Stimulated activated CD8-positive, alpha-beta memory T cell treated with anti-CD3 and anti-CD28 coated beads, Interleukin-7, amount 100 ng/mL, for 4 hours (primary cell): ENCODE measurements at places on chromosomes 7 and 10.

GRCh38 chr10:63286340-63286739 lies 153.2 kb downstream of the NRBF2 start:
- no peak for DNase-seq

- peak; percentile 71 for DNase-seq
These were observed 1.1 kb downstream of the ARID5B start for GRCh38 chr10:61902445-61903220.

DNA sequence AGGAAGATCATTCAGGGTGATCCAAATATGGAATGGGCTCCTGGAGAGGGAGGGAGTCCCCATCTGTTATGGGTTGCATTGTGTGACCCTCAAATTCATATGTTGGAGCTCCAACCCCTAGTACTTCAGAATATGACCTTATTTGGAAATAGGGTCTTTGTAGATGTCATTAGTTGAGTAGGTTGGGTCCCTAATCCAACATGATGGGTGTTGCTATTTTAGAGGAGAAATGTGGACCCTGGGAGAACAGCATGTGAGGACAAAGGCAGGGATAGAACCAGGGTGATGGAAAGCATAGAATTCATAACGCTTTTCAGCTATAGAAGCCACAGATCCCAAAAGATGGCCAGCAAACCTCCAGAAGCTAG lies 91.5 kb upstream of the SMNDC1 start:
- no peak for DNase-seq

- no peak for DNase-seq
These were observed 255.6 kb downstream of the ZEB1 start for GRCh38 chr10:31574577-31574976.

- no peak for DNase-seq
These were observed 60.6 kb downstream of the WDR37 start for GRCh38 chr10:1116696-1117280.

GRCh38 chr7:54419209-54419608 lies 123.0 kb upstream of the VSTM2A start:
- DNase-seq = no peak

- no peak for DNase-seq
These were observed 18.1 kb upstream of the NPTX2 start for GRCh38 chr7:98598846-98599615.

DNA sequence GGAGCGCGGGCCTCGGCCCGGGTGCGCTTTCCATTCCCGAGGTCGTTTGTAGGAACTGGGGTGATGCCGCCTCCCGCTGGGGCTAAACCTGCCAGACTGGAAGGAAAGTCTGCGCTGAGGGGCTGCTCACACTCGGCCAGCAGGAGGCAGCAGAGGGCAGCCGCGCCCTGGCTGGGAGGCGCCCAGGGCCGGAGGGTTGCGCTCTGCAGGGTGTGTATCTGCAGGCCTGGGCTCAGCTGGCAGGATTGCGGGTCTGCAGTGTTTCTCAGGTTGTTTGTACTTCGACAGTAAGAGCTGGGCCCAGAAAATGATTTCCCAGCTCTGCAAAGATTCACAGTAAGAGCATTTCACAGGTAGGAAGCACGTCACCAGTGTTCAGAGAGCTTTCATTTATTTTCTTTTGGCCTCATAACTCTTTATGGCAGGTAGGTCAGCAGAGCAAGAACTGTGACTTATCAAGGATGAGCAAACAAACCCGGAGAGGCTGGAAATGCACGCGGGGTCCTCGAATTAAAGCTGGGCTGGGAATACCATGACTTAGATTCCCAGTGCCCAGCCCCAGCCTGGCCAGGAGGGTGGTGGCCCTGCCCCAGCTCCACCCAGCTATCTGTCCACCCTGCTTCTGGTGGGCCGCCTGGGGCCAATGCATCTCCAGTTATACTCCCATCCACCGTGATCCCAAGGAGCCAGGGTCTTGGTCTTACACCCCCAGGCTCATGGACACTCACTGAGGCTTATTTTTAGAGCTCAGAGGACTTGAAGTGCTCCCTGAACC lies 15.2 kb upstream of the PPP2R2D start:
- peak; percentile 64 for DNase-seq

DNA sequence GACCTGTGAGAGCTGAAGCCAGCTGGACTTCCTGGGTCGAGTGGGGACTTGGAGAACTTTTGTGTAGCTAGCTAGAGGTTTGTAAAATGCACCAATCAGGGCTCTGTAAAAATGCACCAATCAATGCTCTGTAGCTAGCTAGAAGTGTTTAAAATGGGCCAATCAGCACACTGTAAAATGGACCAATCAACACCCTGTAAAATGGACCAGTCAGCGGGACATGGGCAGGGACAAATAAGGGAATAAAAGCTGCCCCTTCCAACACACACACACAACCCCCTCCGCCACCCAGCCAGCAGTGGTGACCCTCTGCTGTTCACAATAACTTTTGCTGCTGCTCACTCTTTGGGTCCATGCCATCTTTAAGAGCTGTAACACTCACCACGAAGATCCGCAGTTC lies 7.1 kb downstream of the ZNF511 start:
- DNase-seq = no peak

GRCh38 chr7:155734445-155734809 lies 77.8 kb downstream of the SHH start:
- DNase-seq = no peak

- DNase-seq = no peak
These were observed 60.4 kb downstream of the TCERG1L start for GRCh38 chr10:131251146-131251541.

DNA sequence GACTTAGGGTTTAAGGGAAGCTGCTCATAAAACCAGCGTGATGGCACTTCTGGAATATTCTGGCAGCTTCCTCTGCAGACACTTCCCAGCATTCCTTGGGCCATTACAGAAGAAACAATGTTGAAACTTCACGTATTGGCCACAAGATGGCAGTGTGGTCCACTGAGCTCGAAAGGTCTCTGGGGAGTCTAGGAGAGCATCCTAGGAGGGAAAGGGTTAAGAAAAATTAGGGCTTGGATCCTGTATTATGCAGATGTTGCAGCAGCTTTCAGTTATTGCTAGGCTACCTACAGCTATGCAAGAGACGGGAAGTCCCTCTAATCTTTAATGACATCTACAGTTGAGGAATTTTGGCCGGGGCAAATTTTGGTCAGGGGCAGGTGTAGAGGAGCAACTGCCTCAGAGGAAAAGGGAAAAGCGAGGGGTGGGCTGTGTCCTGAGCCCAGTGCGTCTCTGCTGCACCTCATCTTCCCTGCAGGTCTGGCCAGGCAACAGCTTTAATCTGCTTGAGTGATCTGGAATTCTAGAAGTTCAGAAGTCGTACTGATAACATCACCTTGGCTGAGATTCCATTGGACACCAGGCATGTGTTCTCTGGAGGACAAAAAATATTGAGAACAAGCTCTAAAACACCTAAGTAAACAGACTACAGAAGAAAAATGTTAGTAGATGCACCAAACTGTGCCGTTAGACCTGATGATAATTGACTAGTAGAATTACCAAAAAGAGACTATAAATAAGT lies 220.8 kb upstream of the PRSS58 start:
- DNase-seq = no peak

DNA sequence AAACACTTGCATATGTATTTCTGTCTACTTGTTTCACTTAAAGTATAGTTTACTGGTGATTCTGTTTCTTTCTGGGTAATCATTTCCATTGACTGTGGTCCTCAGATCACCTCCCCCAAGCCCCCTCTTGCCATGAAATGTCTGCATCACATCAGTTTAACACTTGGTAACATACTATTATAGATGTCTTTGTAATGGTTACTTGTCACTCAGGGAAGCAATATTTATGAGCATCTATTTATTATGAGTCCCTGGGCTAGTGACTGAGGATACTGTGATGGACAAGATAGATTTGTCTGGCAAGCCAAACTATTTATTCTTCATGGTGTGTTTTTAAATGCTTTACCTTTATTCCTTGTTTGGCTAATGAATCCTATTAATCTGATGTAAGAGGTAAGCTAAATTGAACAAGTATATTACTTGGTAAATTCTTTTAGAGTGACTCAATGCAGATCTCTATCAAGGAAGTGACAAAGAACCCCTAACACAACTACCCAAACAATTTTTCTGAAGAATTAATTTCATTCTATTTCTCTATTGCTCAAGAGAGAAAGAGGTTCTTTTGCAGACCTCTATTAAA lies 270.9 kb downstream of the RELN start:
- DNase-seq = no peak

GRCh38 chr7:32957326-32958045 lies at the start of gene FKBP9:
Gene FKBP9, plus strand, starts transcription at chr7:32957440. Its CDS starts 134 bp downstream, at chr7:32957574.
- DNase-seq = no peak

GRCh38 chr10:60570896-60571295 lies 181.2 kb upstream of the ANK3 start:
- no peak for DNase-seq

GRCh38 chr7:27614095-27614494 lies 48.6 kb downstream of the HIBADH start:
- no peak for DNase-seq

DNA sequence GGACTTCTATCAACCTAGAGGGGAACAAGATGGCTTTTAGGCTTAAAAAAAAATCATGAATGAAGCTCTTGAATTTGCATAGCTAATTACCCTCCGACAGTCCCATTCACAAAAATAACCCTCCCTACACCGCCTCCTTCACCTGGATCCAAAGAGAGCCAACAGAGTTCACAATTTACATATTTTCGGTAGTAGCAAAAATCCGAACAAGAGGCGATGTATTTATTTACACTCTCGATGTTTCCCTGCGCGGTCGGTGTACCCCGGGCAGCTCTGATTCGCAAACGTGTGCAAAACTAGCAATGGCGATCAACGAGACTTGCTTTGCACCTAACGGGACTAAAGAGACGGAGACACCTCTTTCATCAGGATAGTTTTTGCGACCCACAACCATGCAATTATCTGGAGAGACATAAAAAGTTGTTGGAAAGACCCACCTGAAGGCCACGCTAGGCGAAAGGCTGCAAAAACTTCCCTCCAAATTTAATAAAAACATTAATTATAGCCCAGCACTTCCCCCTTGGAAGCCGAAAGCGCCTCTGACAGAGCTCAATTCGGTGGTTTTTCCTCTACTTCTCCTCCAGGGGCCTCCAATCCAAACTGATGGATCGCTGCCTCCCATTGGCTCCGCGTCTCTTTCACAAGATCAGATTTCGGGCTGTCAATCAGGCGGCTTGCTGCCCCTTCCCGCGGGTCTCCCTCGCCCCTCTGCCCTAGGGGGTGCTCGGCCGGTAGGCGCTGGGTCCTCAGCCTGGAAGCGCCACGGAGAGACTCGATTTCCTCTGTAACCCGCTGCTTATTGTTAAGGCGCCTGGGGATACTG lies at the start of gene ETV1:
Gene ETV1, minus strand, starts transcription at position 541 of the 823 bp plus-strand sequence. CDS start 614 bp downstream, outside the sequence.
- DNase-seq = no peak

DNA sequence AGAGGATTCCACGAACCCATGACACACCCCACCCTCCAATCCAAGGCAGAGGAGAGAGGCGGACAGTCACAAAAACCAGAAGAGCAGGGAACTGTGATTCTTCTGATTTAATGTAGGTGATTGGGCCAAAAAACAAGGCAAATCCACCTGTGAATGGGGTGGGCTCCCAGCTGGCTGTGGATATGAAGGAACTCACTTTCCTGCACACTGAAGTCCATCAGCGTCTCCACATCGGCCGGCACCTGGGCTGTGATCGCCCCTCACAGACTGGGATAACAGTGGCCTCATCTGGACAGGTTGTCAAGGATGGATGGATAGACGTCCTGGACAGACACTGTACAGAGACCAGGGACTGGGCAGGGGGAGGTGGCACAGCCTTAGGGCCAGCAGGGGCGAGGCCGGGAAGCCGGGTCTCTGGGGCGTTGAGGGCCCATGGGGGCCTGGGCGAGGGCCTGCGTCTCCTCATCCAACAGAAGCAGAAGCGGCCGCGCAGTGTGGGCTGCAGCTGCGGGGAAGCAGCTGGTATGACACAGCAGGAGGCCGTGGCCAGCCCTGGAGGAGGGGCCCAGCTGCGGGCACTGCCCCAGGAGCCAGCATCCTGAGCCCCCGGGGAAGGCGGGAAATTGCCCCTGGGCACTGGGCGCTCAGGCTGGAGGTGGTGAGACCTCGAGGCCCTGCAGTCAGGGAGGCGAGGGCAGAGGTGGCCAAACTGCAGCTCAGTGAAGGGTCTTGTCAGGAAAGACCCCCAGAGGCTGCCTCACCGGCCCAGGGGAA lies 54.2 kb downstream of the DIP2C start:
- DNase-seq = no peak

DNA sequence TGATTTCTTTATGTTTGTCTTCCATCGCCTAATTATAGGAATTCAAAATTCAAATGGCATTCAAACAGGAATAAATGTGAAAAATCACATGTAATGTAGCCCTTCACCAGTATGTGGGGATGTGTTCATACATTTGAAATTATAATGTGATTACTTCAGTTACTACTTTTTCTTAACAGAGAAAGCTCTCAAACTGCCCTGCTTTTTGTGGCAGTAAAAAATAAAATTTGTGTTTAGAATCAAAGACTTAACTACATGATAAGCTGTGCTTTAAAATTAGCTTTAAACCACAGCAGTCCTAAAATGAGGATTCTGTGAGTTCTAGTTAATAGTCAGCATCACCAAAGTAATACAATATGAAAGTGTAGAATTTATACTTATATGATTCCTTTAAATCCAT lies 7.8 kb upstream of the HERC4 start:
- DNase-seq = no peak

- no peak for DNase-seq
These were observed 87.9 kb downstream of the SNX13 start for GRCh38 chr7:17852361-17852760.

DNA sequence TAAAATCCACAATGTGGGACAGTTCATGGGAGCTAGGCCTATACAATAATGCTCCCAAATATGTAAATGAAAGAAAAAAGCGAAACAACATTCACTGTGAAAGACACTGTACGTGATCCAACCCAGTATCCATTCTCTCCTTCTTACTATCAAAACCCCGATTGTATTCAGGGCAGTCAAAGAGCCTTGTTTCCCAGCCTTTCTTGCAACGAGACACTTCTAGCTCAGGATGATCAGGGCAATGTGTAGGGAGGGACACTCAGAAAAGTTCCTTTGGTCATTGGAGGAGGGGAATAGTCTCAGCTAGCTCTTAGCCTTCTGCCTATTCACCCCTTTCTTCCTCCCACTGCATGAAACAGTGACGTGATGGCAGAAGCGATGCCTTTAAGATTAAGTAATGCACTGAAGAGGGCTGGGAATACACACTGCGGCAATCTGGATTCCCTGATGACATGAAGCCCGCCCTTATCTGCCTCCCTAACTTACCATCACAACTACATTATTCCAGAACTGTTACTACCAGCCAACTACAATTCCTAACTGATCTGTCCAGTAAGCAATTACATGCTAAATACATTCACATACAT lies 27.3 kb downstream of the UBE2H start:
- no peak for DNase-seq

GRCh38 chr10:76278811-76279460 lies 847.5 kb downstream of the LRMDA start:
- no peak for DNase-seq

DNA sequence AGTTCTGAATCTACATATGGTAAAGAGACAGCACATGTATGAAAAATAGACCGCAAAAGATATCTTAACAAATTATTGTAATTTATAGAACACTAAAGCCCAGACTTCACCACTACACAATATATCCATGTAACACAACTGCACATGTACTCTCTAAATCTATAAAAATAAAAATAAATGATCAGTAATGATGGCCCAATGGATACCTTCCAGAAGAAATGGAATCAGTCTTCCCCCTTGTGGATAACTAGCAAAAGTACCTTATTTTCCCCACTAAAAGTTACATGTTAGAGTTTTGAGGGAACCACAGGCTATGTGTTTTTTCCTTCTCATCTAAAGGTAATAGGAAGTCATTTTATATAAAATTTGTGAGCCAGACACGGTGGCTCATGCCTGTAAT lies 25.7 kb downstream of the C7orf25 start:
- no peak for DNase-seq
